SW480 (cell line): ENCODE measurements at places on chromosomes 6 and 20.

- DNase-seq = peak; percentile 74
Measured at GRCh38 chr6:43924222-43924702, 154.3 kb downstream of the VEGFA start.

- no peak for DNase-seq
Measured at GRCh38 chr6:22468256-22468965, 101.0 kb upstream of the HDGFL1 start.

DNA sequence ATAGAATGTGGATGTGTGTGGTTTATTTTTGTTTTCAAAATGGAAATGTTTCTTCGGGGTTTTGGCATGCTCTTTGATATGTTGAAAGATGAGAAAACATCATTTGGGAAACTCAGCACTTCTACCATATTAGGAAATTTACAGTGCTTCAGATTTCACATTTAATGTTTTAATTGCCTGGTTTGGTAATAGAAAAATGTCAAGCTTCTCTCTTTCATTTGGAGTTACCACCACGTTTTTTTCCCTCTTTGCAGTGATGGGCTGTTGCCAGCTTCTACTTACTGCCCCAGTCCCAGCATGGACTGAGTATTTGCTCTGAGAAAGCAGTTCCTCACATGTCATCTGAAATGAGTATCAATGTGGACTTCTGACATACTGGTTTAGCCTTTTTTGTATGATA lies 267.7 kb downstream of the PRL start:
- DNase-seq = no peak

DNA sequence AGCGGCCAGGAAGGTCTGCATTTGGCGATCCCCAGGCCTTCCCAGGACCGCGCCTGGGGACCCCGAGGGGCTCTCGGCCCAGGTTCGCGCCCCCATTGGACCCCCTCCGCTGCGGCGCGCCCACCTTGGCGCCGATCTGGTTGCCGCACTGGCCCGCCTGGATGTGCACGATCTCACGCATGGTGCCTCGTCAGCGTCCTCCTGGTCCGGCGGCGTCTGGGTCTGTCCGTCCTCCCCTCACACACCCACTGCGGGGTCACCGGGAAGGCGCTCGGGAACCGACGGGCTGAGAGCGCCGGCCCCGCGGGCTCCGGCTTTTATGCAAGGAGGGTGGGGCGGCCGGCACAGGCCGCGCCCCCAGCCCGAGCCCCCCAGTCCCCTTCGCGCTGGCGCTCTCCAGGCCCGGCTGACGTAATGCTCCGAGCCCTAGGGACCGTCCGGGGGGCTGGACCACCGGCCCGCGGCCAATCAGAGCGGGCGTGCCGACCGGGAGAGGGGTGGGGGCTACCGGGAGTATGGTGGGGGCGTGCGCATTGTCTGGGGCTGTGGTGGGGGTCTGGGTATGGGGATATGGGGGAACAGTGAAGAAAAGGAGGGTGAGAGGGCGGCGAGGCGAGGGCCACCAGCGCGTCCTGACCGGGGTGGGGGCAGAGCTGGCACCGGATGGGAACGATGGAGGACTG lies at the start of gene TUBB2B:
TUBB2B (minus strand) TSS at position 291 of the 683 bp plus-strand sequence; CDS start at position 181, 110 bp downstream.
- DNase-seq = peak; percentile 85

DNA sequence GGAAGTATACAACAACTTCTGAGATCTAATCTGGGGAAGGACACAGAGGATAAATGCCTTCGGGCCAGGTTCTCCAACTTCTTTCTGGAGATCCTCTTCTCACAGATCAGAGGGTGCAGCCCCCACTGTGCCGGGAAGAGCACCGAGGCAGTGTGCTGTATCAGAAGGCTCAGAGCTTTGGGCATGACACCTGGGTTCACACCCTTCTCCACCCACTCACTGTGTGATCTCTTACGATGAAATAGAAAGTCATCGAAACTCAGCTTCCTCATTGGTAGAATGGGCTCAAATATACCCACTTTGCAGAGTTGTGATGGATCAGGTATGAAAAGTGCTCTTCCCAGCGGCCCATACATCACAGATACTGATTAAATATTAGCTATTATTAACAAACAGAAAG lies 347.5 kb upstream of the SOX4 start:
- DNase-seq = no peak

DNA sequence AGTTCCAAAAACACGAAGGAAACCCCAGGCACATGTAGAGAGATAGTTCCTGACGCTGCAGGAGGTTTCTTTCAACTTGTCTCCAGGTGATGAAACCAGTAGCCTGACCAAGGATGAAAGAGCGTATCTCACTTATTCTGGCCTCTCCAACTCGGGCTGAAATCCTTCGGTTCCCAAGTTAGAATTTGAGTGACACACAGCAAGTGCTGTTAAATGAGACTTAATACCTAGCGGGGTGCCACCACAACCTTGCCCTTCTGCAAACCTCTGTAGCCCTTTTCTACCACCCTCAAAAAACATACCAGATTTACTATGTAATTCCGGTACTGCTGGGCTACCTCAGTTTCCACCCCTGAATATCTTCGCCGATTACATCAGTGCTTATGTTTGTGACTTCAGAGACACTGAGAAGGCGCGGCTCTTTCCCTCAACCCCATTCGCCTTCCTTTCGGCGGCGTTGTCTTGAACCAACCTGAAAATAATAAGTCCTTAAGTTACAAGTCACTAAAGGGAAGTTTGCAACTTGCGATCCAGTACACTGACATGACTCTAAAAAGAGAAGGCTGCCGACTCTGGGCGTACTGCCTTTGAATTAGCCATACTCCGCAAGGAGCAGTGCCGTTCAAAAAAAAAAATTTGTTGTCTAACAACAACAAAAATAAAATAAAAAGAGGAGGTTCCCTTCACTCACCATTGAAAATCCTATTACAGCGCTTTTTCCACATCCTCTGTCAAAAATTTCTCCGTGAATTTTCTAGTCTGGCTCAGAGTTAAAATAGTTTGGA lies 194.9 kb upstream of the ZNF184 start:
- no peak for DNase-seq

DNA sequence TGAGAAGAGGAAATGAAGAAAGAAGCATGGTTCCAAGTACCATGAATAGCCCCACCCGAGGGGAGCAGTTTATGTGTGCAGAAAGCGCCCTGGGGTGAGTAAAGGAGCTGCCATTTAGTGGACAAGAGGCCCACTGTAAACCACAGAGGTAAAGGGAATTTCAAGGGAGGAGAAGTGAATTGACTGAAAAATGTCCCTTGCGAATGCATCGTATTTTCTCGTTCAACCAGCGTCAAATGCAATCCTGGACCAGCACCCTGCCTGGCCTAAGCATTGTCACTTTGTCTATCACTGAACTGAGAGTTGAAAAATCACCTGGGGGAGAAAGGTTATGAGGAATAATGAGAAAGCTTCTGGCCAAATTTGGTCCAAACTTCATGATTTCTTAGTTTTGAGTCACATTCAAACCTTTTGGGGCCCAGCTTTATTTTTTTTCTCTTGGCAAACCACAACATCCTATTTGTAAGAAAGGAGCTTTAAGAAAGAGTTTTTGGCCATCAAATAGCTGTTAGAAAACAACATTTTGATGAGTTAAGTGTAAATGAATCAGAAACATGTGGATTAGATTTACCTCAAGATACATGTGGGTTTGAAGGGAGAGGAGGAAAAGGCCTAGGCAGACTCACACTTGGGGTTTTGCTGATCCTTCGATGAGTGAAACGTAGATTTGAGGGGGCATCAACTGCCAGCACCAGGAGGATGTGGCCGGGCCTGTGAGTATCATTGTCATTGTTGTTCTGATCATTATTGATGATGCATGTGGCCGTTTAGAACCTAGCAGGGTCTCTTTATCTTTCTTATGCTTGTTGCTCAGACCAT lies 214.0 kb downstream of the CLIC5 start:
- DNase-seq = no peak

GRCh38 chr6:1594445-1595200 lies 15.1 kb upstream of the FOXC1 start:
- no peak for DNase-seq

DNA sequence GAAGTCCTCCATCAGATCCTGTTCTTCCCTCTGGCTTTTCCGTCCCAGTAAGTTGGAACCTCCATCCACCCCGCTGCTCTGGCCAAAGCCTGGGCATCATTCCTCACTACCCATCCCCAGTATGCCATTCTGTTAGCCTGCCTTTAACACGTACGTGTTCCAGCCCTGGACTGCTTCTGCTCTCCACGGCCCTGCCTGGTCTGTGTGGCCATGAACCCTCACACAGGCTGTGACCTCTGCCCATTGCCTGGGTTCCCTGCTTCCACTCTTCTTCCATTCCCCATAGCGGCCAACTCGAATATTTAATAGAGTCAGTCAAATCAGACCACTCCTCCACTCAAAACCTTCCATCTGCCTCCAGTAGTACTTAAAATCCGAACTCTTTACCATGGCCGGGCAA lies 29.4 kb downstream of the RALGAPA2 start:
- DNase-seq = no peak

DNA sequence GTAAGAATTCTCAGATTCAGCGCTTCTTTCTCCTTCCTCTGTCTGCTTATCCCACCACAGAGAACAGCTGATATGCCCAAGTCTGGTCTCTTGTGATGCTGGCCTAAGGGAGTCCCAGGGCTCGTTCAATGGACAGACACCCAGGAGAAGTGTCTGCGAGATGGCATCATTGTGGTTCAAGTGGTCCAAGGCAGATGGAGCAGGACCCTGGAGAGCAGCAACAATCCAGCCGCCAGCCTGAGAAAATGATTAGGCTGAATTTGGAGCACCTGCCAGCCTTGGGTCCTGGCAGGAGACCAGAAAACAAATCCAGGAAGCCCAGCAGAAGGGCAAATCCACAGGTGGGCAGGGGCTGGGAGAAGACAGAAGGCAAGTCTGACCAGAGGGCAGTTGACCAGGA lies 145.8 kb downstream of the PTPRT start:
- no peak for DNase-seq

- DNase-seq = peak; percentile 39
Measured at GRCh38 chr20:9889270-9889981, 50.5 kb upstream of the PAK5 start.

DNA sequence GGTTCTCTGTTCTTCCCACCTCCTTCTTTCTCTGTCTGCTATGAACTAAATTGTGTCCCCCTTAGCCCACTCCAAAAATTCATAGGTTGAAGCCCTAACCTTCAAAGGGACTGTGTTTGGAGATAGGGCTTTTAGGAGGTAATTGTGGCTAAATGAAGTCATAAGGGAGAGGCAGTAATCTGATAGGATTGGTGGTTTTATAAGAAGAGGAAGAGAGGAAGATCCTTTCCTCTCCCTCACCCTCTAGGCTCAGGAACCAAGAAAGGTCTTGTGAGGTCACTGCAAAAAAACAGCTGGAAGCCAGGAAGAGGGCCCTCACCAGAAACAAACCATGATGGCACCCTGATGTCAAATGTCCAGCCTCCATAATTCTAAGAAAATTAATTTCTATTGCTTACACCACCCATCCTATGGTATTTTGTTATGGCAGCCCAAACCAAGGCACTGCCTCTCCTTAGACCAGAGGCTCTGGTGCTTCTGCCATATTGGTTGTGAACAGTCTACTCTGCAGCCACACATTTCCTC lies 135.1 kb upstream of the COL21A1 start:
- DNase-seq = no peak

GRCh38 chr20:2984956-2985661 lies 58.3 kb upstream of the GNRH2 start:
- DNase-seq = no peak

DNA sequence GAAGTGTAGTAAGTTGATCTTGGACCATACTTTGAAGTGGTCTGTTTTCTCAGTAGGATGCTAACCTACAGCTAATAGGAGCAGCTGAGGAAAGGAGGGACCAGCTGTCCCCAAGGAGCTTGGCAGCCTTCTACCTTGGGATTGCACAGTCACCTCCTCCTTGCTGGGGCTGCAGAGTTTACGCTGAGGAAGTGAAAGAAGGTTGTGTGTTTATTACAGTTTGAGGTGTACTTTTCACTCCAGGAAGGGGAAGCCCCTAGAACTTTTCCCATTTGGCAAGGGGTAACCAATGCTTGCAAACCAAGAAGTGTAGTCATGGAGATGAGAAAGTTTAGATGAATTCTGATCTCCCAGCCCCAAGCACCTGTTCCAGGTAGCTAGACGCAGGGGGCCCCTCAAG lies 58.8 kb downstream of the BMP6 start:
- no peak for DNase-seq

DNA sequence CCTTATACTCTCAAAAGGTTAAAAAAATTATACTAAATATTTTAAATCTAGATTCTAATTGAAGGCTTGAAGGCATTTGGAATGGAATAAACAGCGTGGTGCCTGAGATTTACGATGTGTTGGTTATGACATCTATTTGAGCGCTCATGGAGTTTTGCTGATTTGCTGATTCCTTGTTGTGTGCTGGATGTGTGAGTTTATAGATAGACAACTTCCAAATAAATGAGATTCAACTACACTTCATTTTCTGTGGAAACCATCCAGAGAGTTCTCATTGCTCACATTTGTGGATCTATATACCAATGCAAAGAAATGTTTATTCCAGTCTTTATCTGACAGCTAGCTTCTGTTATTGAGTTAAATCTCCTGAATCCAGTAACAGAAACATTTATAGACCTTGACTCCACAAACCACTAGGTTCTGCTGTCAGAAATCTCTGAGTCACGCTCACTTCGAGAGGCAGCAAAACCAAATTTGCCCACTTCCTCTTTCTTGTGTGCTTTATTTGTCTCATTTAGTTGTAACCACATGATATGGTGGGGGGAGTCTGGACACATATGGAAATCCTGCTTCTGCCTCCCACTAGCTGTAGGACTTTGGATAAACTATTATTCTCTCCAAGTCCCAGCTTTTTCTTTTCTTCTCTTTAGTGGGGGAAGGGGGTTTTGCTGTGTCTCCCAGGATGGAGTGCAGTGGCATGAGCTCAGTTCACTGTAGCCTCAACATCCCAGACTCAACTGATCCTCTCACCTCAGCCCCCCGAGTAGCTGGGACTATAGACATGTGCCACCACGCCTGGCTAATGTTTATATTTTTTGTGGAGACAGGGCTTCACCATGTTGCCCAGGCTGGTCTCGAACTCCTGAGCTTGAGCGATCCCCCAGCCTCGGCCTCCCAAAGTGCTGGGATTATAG lies 54.5 kb downstream of the IPCEF1 start:
- no peak for DNase-seq

GRCh38 chr20:4671015-4671414 lies 50.7 kb upstream of the PRND start:
- DNase-seq = no peak

GRCh38 chr6:161274488-161274858 lies 612 bp upstream of the AGPAT4 start:
- no peak for DNase-seq

DNA sequence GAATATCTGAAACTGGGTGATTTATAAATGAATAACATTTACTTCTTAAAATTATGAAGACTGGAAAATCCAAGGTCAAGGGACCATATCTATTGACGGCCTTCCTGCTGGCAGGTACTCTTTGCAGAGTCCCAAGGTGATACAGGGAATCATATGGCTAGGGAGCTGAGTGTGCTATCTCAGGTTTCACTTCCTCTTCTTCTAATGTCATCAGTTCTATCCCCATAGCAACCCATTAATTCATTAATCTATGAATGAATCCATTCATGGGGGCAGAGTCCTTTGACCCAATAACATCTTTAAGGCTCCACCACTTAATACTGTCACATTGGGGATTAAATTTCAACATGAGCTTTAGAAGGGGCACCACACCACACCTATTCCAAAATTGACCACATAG lies 772.0 kb downstream of the HACE1 start:
- DNase-seq = no peak
